ENCODE measurements at places on chromosomes 7 and 10.

DNA sequence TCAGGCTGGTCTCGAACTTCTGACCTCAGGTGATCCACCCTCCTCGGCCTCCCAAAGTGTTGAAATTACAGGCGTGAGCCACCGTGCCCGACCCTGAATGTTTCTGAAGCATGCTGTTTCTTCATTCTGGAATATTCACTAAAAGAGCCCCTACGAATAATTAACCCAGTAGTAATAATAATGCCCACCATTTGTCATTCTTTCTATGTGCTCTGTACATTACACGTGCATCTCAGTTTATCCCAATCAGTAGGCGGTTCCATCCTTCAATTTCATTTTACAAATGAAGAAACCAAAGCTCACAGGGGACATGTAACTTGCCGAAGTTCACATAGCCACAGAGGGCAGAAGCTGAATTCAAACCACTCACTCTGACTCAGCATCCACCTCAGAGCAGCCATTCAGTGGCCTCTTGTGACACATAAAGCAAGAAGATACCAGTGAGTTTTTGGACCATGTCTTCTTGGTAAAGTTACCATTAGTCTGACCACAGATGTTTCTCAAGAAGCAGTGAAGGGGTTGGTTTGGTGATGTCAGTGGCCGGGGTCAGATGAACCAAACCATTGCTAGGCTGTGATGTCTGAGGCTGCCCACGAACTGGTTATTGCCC, 71.9 kb upstream of the DUSP5 start:
- no peak for DNase-seq

- DNase-seq = no peak
Observed at GRCh38 chr7:78588393-78588792, 789.8 kb downstream of the PHTF2 start.

- no peak for DNase-seq
Observed at GRCh38 chr10:11246752-11247467, 229.2 kb downstream of the CELF2 start.

GRCh38 chr7:100486753-100487446, 3.2 kb downstream of the NYAP1 start:
- no peak for DNase-seq

DNA sequence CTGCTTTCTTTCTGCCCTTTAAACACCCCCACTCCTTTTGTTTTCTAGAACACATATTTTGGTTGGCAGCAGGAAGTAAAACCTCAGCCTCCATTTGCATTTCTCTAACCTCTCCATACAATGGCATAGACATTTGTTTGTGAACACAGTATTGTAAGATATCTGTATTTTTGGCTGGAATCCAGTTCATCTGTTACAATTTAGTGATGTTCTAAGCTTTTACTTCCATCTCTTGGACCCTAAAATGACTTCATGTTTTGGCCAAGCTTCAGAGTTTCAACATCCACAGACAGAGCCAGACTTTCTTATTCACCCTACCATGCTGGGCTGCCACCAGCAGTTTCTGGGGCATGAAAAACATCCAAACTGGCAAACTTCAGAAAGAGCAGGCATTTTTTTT, 21.1 kb upstream of the AUTS2 start:
- no peak for DNase-seq

DNA sequence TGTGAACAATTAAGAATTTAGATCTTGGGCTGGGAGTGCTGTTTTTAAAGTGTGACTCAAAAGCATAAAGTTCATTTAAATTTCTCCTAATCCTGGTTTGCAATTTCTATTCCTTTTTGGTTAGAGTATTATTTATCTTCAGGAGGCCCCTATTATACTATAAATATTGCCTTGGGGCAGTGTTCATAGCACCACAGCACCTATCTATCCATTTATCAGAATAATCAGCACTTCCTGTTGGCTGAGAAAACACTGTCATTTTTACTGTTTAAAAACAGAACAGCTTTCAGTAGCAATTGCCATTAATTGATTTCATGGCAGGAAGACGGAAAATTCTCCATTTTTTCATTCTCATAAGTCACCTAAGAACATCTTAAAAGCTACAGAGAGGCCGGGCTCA, 111.4 kb downstream of the KIAA1217 start:
- no peak for DNase-seq

GRCh38 chr10:97399843-97400545, 1.1 kb downstream of the RRP12 start:
- peak; percentile 6 for DNase-seq

- DNase-seq = no peak
Observed at GRCh38 chr7:101782896-101783295, 34.5 kb upstream of the CUX1 start.

- DNase-seq = no peak
Observed at GRCh38 chr10:3716093-3716492, 68.9 kb downstream of the KLF6 start.
